ENCODE measurements at places on chromosomes 2 and 18.

GRCh38 chr2:38201784-38202183 lies 125.8 kb upstream of the CYP1B1 start:
- no peak for DNase-seq

DNA sequence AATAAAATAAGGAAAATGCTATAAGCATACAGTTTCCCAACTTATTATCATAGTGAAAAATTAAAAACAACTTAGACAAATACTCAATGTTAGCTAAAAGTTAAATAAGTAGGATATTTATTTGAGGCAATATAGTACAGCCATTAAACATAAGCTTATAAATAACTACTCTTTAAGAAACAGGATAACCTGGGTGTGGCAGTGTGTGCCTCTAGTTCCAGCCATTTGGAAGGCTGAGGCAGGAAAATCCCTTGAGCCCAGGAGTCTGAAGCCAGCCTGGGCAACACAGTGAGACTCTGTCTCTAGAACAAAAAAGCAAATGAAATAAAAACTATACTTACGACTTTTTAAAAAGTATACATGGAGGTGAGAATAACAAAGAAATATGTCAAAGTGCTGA lies 39.7 kb downstream of the VIL1 start:
- no peak for DNase-seq

- no peak for DNase-seq
Observed at GRCh38 chr18:23521271-23521670, 18.0 kb downstream of the RMC1 start.

GRCh38 chr2:102470168-102470567 lies 2.9 kb upstream of the SLC9A4 start:
- DNase-seq = no peak

DNA sequence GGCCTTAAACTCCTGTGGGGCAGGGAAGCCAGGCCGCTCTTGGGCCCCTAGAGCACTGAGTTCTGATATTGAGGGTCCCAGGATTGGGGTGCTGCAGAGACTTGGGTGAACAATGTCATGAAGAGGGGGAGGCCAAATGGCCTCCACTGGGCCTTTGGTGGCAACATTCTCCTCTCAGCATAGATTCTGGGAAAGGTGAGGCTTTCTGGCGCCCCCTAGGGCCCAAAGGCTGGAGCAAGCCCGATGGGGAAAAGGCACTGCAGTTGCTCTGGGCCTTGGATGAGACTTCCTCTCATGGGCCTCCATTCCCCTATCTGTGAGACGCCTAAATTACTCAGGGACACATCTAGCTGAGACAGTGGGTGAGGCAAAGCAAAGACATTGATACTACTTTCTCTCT lies 84.8 kb downstream of the ACAA2 start:
- DNase-seq = no peak

GRCh38 chr2:25700221-25700660 lies 26.9 kb upstream of the DTNB start:
- DNase-seq = peak; percentile 6

- no peak for DNase-seq
Observed at GRCh38 chr2:65344689-65345088, 87.7 kb downstream of the SPRED2 start.

DNA sequence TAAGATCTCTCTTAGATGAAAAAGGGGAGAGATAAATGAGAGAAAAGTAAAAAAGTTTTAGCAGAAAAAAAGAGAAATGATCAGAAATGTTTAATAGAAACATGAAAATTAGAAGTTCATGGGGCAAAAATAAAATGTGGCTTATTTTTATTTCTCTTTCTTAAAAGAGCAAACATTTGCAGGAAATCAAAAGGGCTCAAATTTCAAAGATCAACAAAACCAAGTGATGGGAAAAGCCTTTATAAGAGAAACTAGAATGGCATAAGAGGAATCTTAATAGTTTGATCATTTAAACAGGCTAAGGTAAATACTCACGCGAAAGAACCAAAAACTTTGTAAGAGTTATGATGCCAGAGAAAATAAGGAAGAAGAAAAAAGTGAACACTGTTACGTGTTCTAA lies 23.3 kb upstream of the DAW1 start:
- no peak for DNase-seq

DNA sequence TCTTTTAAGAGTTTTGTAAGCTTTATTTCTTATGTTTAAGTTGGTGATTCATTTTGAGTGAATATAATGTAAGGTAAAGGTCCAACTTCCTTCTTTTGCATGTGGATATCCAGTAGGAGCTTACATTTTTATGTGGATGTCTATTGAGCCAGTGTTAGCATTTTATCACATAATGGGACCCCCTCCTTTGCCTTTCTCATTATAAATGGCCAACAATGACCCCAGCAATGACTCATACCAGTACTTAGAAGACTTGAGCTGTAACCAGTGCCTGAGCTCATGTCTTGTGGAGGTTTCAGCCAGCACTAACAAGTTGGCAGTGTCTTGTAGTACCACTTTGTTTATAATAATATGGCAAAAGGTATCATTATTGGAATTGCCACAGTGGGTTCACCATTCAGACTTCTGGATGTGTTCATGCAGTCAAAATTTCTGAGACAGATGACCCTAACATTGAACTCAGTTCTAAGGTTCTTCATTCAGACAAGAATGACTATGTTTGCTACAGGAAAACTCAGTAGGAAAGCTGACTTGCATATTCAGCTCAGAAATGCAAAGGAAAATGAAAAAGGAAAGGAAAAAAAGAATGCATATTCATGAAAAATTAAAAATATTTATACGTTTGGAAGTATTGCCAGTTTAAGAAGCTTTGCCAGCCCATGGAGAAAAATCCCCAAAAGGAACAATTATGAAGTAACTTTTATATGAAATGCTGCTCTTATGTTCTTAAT lies 41.0 kb downstream of the CDKL4 start:
- DNase-seq = no peak

- peak; percentile 22 for DNase-seq
Observed at GRCh38 chr2:109447251-109447661, 166.5 kb downstream of the SEPTIN10 start.

DNA sequence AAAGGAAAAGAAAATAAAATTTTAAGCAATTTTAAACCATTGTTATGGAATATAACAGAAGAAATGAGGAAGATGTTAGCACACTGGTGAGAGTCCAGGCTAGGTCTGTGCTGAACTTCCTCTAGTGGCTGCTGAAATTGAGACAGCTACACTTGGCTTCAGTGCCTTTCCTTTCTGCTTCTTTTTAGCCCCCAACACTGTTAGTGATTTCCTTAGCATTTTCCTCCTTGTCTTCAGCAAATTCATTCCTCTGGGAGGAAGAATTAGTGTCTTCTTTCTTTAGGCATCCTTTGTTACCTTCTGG lies 47.6 kb downstream of the ITGAV start:
- DNase-seq = no peak

DNA sequence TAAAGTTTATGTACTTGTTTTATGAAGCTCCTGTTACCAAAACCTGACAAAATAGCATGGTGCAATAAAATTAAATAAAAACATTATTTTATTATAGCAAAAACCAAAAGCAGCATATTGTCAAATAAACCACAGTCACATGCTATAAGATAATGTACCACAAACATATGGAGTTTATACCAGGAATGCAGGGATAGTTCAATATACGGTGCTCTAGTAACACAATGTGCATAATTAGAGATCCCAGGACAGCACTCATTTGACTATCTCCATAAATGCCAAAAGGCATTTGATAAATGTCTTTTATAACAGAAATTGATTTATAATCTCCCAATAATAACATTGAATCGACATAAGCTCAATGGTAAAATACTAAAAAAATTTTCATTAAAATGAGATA lies 402.0 kb downstream of the RND3 start:
- no peak for DNase-seq

DNA sequence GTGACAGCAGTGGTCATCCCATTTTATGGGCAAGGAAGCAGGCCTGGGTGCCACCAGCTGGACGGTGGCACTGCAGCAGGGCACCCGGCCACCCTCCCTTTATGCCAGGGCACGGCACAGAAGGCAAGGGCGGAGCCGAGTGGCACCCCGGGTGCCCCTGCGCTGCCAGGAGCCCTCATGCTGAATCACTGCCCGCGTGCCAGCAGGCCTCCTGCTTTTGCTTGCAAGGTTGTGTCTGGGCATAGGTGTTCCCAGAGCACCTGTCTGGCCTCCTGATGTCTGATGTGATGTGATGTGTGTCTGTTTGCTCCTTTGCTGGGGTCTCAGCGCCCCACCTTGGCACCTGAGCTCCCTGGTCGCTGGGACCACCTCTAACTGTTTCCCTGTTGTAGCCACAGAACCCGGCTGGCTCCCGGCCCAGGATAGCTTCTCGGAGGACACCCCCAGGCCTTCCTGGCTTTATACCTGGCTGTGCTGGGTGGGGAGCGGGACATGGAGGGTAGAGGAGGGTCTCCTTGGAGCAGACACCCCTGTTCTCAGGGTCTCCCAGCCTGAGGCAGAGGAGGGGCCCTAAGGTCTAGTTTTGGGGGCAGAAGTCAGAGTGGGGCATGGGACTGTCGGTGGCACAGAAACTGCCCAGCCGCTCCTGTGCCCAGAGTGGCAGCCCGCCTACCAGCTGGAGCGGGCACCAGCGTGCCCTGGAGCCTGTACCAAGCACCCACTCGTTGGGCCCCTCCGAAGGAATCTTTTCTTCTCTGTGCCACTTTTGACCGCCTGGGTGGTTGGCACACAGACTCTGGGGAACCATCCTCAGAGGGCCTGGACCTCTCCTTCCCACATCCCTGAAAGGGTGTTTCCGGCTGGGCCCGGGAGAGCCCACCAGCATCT lies 3.6 kb downstream of the GPC1 start:
- DNase-seq = no peak

GRCh38 chr2:603427-603826 lies 73.8 kb downstream of the TMEM18 start:
- DNase-seq = no peak

- DNase-seq = no peak
Observed at GRCh38 chr2:12031866-12032265, 285.4 kb downstream of the LPIN1 start.

GRCh38 chr2:49028101-49028500 lies 126.2 kb downstream of the FSHR start:
- DNase-seq = no peak

- DNase-seq = no peak
Observed at GRCh38 chr2:228654707-228655106, 473.2 kb upstream of the SPHKAP start.

DNA sequence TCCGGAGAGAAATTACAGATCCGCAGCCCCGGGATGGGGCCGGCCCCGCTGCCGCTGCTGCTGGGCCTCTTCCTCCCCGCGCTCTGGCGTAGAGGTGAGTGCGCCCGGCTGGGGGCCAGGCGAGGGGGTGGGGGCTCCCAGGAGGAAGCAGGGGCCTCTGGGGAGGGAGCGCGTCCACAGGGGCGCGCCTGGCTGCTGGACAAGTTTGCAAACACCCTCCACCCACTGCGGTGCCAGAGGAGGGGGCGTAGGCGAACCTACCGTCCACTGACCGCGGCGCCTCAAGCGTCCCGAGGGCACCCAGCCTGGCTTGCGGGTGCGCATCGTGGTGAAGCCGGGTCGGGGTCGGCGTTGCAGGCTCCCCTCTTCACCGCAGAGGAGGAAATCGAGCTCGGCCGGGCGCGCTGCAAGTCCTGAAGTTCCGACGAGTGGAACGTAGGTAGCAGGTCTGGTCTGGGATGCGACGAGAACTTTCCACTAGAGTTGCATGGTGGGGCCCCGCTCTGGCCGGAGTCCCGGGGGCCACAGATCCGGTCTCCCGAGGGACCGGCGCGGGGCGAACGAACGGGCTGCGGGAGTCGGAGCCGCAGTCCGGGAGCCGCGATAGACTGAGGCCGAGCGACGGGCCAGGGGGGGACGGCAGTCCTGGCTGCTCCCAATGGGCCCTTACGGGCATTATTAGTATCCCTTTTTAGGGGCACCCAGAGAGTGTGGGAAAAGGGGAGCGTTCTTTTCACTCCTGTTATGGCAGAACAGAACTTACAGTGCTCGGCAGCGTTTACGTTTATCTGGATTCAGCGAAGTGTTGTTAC lies 502 bp downstream of the MERTK start:
- DNase-seq = no peak

DNA sequence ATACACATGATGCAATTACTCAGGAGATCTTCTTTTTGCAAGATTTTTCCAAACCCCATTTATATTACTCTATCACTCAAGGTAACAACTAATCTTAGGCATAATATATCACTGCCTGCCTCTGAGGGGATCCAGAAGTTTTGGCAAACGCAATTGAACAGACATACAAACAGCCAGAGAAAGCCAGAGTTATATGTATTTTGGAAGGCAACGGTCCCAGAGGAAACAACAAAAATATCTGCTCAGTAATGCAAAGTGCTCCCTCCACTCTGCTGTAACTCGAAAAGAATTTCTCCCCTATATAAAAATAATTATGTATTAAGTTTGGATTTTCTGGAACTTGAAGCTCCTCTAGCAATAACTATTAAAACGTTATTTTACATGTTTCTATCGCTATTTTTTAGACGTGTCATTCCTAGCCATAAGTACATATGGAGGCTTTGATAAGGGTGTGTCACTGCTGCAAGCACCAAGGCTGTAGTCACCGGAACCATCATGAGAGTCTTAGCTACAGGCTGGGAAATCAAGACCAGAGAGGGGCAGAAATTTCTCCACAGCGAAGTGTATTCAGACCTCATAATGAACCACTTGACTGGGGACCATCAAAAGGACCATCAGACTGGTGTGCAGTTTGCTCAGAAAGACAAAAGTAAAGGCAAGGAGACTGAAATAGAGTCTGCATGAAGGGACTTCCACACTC lies 3.7 kb upstream of the GKN1 start:
- no peak for DNase-seq

GRCh38 chr2:108614043-108614545 lies 79.8 kb downstream of the LIMS1 start:
- DNase-seq = no peak

DNA sequence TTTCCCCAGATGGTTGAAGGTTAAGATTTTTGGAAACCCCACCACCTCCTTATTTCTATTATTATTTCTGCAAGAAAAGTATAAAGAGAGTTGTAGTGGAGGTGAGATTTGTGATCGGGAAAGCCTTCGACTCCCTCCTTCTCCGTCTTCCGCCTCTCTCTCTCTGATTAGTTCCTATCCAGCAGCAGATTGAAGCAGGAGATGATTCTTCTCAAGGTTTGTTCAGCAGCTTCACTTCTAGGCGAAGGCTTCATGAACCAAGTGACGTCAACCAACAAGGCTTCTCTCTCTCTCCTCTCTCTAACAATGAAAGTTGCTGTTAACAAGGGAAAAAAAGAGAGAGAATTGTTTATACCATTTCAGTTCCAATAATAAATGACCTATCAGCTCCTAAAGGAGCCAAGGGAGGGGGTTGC lies at the start of gene BAZ2B:
Gene BAZ2B, minus strand, starts transcription at position 263 of the 416 bp plus-strand sequence. CDS start 137,829 bp downstream, outside the sequence.
- peak; percentile 23 for DNase-seq

GRCh38 chr2:239993291-239993690 lies 31.9 kb downstream of the NDUFA10 start:
- no peak for DNase-seq

DNA sequence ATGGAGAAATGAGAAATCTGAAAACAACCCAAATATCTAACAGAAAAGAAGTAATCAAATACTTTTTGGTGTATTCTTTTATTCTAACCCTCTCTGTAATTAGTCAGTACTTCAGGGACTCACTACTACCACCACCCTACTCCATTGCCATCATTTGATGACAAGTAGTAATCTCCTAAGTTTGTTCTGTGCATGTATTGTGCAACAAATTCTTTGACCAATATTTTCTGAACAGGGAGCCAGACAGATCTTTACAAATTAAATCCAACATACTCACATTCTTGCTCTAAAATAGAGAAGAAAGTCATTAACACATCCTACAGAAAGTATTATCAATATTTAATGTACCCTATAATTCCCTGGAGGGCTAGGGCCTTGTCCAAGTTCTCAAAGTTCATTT lies 1416.4 kb downstream of the DSC3 start:
- no peak for DNase-seq
